Stimulated activated CD8-positive, alpha-beta memory T cell treated with anti-CD3 and anti-CD28 coated beads, Interleukin-15, amount 100 ng/mL, for 4 hours (primary cell): ENCODE measurements at places on chromosomes 7 and 10.

- no peak for DNase-seq
Observed at GRCh38 chr7:68964060-68964459, 634.2 kb upstream of the AUTS2 start.

- no peak for DNase-seq
Observed at GRCh38 chr7:131940621-131941165, 384.3 kb upstream of the PODXL start.

- DNase-seq, result no peak
Observed at GRCh38 chr10:97903128-97904017, 53.7 kb downstream of the GOLGA7B start.

DNA sequence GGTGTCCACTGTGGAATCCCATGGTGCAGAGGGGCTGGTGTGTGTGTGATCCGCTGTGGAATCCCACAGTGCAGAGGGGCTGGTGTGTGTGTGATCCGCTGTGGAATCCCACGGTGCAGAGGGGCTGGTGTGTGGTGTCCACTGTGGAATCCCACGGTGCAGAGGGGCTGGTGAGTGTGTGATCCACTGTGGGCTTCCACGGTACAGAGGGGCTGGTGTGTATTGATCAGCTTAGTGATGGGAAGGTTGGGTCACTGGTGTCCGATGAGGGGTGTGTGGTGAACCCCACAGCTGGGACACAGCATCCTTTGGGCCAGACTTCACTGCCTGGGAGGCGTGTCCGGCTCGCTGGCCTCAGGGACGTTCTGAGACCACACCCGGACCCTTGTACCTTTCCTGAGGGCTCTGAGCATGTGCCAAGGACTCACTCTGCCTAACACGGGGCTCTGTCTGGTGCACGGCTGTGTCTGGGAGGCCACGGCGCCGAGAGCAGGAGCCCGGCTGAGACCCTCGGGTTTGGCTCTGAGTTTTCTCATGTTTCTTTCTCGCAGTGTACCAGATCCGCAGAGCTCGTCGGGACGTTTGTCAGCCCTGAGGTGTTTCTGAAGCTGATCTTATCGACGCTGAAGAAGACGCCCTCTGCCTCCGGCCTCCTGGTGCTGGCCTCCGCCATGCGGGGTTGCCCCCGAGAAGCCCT lies 29.3 kb upstream of the PRKAR1B start:
- DNase-seq, result no peak

GRCh38 chr10:79239924-79240581 lies 107.2 kb upstream of the PPIF start:
- DNase-seq, result no peak

- no peak for DNase-seq
Observed at GRCh38 chr7:44150466-44150832, 9.3 kb upstream of the MYL7 start.

- no peak for DNase-seq
Observed at GRCh38 chr10:48287417-48288391, 13.2 kb upstream of the FRMPD2 start.

- DNase-seq, result no peak
Observed at GRCh38 chr10:132602614-132603013, 65.0 kb downstream of the INPP5A start.
